Mesendoderm (in vitro differentiated cells): ENCODE measurements at places on chromosomes 13 and 19.

DNA sequence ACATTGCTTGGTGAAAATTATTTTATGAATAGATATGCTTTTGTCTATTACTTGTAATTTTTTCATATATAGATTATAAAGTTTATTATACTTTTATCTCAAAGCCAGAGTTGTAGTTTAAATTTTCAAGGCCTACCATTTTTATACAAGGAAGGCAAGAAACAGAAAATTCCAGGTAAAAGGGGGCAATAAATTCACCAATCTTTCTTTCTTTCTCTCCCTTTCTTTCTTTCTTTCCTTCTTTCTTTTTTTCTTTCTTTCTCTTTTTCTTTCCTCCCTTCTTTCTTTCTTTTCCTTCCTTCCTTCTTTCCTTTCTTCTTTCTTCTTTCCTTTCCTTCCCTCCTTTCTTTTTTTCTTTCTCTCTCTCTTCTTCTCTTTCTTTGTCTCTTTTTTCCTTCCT is 529.4 kb downstream of the PCDH17 start:
- no peak for DNase-seq

DNA sequence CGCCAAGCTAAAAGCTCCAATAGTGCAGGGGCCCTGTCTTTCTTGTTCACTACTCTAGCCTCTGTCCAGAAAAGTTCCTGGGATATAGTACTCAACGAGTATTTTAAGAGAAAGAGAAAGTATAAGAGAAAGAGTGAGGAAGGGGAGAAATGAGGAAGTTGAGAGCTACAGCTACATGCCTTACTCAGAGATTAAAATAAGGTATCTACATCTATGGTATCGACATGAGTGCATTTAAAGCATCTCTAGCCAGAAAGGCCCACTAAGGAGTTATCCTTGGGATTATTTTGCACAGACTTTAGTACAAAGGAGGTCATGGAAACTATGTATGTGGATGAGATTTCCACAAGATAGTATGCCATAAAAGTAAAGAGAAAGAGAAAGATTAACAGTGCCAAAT is 28.5 kb downstream of the MYCBP2 start:
- no peak for DNase-seq

DNA sequence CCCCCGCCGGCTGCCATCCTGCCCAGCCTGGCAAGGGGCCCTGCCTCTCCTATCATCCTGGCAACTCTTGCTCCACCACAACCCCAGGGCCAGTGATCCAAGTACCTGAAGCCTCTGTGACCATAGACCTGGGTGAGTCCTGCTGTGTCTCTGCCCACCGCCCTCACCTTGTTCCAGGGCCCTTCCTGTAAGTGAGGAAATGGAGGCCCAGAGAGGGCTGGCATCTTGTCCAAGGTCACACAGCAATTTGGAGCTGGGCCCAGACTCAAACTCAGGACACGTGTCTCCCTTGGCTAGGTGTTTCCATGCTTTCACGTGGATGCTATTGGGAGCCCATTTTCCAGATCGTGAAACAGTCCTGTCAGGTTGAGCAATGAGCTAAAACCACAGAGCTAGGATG is 3.7 kb downstream of the CREB3L3 start:
- no peak for DNase-seq

GRCh38 chr13:34619326-34619725 is 322.7 kb upstream of the NBEA start:
- no peak for DNase-seq

- no peak for DNase-seq
Measured at GRCh38 chr13:113975416-113975815, 1.5 kb upstream of the C13orf46 start.

DNA sequence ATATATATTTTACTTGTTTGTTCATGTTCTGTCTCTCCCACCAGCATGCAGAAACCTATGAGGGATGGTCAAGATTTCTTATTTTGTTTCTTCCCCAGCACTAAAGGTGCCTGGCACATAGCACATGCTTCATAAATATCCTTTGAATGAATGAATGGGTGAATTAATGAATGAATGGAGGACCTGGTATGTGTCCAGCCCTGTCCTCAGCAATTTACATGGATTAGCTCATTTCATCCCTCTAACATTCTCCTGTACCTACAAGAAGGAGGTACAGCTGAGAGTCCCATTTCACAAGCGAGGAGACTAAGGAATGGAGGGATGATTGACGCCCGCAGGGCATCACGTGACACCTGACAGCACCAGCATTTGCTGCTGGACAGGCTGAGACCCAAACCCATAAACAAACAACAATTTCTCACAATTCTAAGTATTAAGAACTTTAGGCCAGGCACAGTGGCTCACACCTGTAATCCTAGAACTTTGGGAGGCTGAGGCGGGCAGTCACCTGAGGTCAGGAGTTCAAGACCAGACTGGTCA is 6.8 kb upstream of the BCAT2 start:
- no peak for DNase-seq

DNA sequence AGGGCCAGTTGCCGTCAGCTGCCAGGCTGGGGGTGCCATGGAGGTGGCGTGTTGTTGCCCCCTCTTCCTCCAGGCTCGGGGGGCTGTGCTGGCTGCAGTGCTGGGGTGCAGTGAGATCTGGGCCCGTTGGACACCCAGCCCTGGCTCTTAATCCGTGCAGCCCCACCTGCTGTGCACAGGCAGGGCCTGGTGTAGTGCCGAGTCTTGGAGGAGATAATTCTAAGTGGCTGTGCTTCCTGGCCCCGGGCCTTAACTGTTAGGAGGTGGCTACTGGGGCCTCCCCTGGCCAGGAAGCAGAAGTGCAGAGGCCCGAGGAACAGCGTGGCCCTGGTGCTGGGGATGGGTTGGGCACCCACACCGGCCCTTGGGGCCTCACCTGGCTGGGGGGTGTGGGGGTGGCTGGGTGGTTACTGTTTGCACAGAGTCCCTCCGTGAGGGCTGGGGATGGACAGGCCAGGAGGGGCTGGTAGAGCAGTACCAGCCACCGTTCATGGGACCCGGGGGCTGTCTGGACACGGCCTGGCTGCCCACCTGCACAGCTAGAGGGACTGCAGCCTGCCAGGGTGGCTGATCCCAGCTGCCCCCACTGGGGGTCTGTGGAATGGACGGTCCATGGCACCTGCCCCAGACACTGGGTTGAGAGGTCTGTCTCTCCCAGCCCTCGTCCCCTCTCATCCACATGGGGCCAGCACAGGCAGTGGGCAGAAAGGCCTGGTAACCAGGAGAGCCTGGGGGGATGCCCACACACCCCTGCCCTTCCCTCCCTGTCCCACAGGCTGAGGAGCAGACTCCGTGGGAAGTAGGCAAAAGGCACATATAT is 3.3 kb downstream of the GPX4 start:
- peak; percentile 63 for DNase-seq

DNA sequence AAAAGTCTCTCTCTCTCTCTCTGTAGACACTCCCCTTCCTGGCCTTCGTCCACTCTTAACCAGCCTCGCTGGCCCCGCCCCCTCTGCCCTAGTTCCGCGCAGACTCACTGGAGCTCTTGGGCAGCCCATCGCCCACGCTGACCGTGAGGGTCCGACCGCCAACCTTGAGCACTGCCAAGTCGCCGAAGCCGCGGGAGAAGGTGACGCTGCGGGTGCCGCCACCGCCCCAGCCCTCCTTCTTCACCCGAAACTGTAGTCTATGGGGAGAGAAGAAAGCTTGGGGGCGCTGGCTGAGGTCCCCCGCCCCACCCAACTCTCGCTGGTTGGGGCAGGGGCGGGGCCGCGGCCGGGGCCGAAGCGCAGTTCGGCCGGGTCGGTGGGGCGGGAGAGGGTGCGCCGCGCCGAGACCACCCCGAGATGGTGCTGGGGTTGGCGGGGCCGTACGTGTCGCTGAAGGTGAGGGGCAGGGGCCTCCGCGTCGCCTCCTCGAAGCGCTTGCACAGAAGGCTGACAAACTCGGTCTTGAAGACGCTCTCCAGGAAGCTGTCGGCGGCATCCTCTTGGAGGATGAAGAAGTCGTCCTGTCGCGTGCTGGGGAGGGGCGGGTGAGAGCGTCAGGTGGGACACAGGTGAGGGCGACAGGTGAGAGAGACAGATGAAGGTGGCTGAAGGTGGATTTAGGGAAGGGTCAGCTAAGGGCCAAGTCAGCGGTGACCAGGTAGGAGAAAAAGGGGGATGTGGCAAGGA is 12.6 kb upstream of the ZNF414 start:
- DNase-seq = peak; percentile 95

DNA sequence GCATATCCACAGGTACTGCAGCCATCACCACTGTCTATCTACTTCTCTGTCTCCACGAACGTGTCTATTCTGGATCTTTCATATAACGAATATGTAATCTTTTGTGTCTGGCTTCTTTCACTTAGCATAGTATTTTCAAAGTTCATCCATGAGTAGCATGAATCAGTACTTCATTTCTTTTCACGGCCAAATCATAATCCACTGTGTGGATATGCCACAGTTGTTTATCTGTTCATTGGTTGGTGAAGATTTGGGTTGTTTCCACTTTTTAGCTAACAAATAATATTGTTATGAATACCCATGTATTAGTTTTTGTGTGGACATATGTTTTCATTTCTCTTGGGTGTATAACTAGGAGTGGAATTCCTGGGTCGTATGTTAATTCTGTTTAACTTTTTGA is 14.4 kb downstream of the RGCC start:
- DNase-seq = no peak
